ENCODE measurements at places on chromosomes 11 and 22.
A peak's percentile ranks its signal among the peaks of the same experiment; 100 is the strongest.

- no peak for DNase-seq
Observed at GRCh38 chr11:13229136-13229535, 48.5 kb upstream of the BMAL1 start.

GRCh38 chr11:126725521-126725920 is 275.0 kb downstream of the KIRREL3 start:
- DNase-seq, result no peak

- no peak for DNase-seq
Observed at GRCh38 chr22:28229566-28230485, 310.8 kb upstream of the PITPNB start.

DNA sequence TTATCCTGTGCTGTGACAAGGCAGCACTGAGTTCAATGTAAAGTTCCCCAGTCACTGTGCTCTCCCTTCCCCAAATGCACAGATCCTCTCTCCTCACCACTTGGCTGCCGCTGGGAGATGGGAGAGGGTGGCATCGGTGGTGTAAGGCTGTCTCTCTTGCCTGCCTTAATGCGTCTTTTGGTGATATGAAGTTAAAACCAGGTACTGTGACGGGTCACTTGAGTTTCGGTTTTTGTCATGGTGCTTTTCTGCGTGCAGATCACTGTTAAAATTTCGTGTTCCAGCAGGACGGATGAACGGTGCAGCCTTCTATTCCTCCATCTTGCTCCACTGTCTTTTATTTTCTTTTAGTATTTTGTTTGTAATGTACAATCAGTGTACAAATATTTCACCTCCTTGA is 18.6 kb downstream of the GLB1L2 start:
- DNase-seq, result no peak

DNA sequence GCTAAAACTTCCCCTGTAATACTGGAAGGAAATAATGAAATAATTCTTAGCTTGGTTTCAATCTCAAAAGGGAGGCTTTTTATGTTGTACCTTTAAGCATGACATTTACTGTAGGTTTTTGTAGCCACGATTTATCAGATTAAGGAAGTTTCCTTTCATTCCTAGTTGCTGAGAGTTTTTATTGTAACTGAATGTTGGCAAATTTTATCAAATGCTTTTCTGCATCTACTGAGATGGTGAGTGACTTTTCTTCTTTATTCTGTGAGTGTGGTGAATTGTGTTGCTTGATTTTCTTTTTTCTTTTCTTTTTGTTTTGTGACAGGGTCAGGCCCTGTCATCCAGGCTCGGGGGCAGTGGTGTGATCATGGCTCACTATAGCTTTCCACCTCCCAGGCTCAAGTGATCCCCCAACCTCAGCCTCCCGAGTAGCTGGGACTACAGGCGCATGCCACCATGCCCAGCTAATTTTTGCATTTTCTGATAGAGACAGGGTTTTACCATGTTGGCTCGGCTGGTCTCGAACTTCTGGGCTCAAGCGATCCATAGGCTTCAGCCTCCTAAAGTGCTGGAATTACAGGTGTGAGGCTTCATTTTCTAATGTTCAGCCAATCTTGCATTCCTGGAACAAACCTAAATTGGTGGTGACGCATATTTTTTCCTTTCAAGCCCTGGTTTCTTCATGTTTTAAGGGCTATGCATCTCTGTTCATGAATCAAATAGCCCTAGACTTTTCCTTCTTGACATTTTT is 26.2 kb downstream of the SUSD2 start:
- no peak for DNase-seq

GRCh38 chr11:65223011-65223410 is 38.8 kb upstream of the POLA2 start:
- DNase-seq, result no peak

DNA sequence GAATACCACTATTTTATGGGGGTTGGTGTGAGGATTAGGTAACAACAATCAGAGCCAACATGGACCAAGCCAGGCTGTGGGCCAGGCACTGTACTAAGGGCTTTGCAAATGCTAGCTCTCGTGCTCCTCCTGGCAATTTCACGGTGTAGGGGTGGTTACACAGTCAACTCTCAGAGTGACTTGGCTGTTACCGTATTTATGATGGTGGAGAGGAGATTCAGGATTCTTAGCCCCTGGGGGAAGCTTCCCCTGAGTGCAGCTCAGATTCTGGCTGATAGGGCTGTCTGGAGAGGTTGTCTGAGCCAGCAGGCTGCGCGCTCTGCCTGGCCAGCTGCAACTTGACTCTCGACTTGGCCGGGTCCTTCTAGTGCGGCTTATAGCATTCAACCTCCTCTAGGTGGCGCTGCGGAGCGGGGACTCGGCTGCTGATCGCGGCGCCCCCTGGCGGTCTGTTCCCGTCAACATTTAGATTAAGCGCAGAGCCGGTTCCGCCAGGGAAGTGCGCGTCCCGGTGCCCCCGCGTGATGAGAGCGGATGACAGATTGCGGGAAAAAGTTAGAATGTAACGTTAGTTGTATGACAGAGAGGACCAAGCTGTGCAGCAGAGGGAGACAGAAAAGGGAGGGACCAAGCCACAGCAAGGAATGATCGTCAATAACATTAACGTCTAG is 4.5 kb upstream of the NCF4 start:
- peak; percentile 90 for DNase-seq

DNA sequence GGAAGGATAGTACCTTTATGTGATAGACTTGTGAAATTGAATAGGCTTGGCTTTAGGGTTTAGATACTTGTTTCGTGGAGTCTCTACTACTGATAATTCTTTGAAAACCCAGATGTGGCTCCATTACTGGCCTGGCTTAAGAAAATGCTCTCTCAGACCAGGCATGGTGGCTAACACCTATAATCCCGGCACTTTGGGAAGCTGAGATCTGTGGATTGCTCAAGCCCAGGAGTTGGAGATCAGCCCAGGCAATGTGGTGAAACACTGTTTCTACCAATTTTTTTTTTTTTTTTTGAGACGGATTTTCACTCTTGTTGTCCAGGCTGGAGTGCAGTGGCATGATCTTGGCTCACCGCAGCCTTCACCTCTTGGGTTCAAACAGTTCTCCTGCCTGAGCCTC is 40.9 kb downstream of the ATG13 start:
- DNase-seq, result no peak

DNA sequence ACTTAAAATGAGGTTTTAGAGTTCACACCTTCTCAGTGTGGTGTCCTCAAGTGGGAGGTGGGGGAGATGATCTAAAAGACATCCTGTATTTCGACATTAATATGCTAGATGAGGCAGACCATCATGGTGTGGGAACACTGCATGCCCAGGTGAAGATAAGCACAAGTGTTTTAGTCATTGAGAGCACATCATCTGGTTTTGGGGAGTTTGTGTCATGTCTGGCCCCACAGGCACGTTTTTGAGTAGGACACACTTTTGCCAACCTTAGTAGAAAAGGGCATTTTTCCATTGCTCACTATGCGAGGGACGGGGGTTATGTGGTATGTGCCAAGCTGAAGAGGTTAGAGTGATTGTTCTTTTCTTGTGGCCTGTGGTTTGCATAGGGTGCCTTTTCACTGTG is 189.3 kb downstream of the DBX1 start:
- no peak for DNase-seq

DNA sequence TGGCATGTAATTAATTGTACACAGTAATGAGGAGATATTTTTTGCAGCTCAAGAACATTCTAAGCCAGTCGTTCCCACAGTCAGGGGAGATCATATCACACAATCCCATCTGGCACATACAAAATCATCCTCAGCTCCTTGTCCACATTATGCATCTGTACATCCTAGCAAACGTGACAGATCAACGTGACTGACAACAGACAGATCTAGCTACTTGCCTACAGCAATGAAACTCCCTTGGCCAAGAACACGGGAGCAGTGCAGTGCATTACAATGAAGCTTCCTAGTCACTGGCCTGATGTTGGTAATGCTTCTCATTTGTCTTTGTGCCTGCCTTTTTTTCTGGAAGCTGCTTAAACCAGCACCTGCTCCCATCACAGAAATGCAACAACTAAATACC is 24.5 kb upstream of the GUCY1A2 start:
- DNase-seq, result no peak

DNA sequence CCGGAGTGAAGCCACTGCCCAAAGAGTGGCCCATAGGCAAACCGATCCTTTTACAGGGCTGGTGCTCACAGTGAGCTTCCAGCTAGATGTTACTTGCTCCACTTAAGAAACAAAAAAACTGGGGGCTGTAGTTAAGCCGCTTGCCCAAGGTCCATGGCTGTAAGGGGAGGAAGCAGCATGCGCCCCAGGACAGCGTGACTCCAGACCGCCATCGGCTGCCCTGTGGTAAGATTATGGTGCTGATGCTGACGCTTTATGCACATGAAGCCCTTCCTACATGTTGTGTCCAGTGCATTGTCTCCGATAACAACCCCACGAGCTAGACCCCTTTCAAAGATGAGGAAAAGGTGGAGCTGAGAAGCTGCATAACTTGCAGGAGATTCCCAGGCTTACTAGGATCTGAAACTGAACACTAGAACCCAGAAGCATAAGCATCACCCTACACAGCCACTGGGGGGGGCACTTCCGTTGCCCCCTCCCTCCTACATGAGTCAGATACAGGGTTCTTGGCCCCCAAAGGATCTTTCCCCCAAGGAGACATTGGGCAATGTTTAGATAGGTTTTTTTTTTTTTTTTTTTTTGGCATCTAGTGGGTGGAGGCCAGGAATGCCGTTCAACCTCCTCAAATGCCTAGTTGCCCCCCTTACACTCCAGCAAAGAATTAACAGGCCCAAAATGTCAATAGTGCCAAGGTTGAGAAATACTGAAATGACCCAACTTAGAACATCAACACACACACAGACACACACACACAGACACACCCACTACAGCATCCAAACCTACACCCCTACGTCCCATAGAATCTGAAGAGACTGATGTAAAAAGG is 53.9 kb downstream of the MN1 start:
- DNase-seq, result no peak

- no peak for DNase-seq
Observed at GRCh38 chr11:29024386-29024785, 916.2 kb downstream of the METTL15 start.

DNA sequence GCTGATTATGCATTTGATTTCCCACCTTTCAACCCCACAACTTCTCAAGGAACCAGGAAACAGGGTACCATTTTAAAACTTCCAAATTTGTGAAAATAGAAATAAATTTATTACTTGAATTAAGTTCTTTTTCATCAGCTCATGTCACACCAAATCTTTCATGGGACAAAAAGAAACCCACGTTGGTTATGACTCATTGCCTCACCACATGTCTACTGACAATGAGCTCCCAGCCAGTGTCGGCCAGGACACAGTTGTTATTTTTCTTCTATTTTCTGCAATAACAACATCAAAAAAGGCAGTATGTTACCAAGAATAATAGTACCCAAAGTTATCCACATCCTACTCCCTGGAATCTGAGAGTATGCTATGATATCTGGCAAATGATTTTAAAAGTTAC is 17.3 kb downstream of the MS4A6A start:
- no peak for DNase-seq

DNA sequence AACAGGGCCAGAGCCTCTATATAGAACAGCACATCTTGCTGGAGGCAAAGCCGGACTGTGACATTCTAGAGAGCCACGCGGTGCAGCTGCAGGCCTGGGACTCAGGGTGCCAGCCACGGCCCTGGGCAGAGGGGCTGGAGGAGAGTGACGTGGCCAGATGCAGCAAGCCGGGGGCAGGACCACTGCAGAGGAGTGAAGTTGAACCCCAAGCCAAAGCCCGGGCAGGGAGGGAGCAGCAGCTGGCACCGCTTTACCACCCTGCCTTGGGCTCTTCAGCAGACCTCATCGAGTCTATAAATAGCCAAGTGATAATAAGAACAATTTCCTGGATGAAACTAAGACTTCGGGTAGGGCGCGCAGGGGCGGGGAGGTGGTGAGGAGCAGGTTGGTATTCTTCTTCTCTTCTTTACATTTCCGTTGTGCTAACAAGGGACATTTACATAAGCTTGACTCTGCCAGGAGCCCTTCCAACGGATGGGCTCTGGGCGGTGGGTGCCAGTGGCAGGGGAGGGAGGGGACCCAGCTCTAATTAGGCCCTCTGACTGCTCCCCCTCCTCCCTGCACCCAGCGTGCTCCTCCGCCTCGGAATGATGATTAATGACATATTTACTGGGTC is 110.2 kb downstream of the ST3GAL4 start:
- DNase-seq, result no peak

- no peak for DNase-seq
Observed at GRCh38 chr22:46025225-46025972, 48.4 kb upstream of the WNT7B start.

DNA sequence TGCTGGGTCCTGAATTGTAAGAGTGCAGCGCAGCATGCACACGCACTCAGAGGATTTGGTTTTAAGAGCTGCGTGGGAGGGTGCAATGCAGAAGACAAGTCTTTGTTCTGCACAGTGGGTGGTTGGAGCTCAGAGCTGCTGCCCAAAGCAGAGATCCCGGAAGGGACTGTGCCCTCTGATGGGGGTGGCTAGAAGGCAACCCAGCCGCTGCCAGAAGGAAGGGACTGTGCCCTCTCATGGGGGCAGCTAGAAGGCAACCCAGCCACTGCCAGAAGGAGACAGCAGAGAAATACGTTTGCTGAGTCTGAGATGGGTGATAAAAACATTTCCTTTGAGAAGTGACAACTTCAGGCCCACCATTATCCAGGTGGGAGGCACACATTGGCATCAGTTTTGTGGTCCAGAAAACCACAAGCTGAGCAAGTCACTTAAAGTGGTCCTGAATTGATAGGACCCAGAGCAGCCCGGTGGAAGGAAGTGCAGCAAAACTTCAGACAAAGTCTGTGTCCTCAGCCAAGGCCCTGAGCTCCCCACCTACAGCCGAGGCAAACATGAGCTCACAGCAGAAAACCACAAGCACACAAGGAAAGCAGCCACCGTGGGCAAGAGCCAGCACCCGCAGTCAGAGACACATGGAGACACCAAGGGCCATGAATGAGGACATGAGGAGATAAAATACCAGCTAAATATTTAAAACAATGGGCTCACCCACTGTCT is 4.3 kb downstream of the KRTAP5-6 start:
- no peak for DNase-seq

GRCh38 chr11:58640386-58641023 is 18.0 kb downstream of the CNTF start:
- DNase-seq, result no peak

GRCh38 chr11:72085621-72086351 is 5.1 kb downstream of the LRRC51 start:
- no peak for DNase-seq

- peak; percentile 2 for DNase-seq
Observed at GRCh38 chr11:131584785-131585592, 214.6 kb downstream of the NTM start.

DNA sequence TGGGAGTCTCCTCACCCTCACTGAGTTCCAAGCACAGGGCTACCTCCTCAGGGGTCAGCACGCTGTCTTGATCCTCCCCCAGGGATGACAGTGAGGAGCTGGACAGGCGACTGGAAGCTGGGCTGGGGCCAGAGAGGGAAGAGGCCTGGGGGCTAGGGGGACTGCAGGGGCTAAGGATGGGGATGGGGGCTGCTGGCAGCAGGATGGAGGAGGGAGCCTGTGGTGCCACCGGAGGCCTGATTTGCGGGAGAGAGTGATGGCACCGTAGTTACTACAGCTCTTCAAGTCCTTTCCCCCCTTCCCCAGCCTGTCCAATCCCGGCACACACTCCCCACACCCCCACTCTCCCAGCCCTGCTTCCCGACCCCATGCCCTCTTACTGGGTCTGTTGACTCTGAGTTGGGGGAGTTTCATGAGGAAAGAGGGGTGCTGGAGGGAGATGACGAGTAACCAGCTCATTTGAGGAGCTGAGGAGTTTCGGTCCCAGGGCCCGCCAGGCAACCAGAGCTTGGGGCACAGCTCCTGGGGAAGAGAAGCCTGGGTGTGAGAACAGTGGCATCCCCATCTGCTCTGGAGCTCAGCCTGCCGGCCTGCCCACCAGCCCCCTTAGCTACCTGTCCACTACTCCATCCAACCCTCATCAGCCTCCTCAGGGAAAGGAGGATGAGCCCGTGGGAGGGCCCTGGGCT is 10.5 kb downstream of the ROBO4 start:
- no peak for DNase-seq

- DNase-seq, result no peak
Observed at GRCh38 chr11:106961518-106961917, 56.8 kb downstream of the GUCY1A2 start.
